ENCODE measurements at places on chromosomes 7 and 10.

DNA sequence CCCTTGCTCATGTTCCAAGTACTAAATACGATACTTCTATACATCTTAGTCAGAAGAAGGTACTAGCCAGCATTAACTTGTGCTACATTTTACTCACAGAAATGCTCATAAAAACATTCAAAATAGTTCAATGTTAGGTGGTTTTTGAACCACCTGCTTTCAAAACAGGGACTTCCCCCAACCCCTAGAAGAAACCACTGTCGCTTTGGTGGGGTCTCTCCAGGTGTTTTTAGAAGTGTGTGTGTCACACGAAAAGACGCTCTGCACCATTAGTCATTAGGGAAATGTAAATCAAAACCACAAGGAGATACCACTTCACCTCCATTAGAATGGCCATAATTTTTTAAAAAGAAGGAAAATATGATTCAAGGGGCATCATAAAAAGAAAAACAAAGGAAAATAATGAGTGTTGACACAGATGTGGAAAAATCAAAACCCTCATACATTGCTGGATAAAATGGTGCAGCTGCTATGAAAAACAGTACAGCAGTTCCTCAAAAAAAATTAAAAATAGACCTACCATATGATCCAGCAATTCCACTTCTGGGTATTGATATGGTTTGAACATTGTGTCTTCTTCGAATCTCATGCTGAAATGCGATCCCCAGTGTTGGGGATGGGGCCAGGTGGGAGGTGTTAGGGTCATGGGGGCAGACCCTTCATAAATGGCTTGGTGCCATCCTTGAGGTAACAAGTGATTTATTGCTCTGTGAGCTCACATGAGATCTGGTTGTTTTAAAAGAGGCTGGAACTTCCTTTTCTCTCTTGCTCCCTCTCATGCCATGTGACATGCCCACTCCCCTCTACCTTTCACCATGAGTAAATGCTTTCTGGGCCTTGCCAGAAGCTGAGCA lies 74.2 kb downstream of the MALSU1 start:
- peak; percentile 66 for DNase-seq

GRCh38 chr7:154837087-154837486 lies 165.8 kb downstream of the PAXIP1 start:
- no peak for DNase-seq

DNA sequence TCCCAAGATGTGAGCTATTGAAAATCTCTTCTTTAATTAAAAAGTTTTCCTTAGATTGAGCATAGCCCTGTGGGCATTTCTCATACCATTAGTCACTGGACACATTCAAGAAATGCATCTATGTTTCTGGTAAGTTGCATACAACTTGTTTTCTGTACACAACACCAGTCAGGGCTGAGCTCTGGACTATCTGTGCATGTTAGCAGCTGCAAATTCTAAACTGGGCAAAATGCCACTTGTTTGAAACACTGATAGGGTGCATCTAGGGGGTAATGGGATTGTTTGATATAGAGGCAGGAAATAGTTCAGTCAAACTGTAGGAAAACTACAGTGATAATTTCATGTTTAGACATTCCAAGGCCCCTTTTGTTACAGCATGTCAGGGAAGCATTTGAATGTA lies 145.6 kb upstream of the NPY start:
- no peak for DNase-seq

- peak; percentile 76 for DNase-seq
Observed at GRCh38 chr7:120554960-120555571, 282.1 kb downstream of the KCND2 start.

GRCh38 chr7:67105377-67105776 lies 108.7 kb downstream of the TYW1 start:
- peak; percentile 15 for DNase-seq

GRCh38 chr7:99258501-99258900 lies 14.1 kb upstream of the MYH16 start:
- DNase-seq = peak; percentile 23

GRCh38 chr7:138316421-138317043 lies 143.5 kb upstream of the TRIM24 start:
- DNase-seq = no peak

GRCh38 chr7:40680657-40681056 lies 545.9 kb downstream of the SUGCT start:
- peak; percentile 27 for DNase-seq

DNA sequence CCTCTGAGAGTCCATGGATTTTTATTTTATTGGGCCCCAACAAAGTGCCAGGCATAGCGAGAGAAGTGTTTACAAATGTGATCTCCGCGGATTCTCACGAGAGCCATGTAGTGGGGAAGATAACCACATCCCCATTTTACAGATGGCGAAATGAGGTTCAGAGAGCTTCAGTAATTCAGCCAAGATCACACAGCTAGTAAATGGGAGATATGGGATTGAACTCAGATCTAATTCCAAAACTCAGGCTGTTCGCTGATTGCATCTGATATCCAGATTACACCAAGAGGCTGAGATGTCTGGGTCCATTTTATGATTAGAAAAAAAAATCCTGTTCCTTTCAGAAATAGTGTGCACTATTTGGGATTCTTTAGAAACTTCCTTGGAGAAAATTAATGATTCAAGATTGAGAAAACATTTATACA lies 1.3 kb downstream of the FAS start:
- DNase-seq = no peak

- DNase-seq = no peak
Observed at GRCh38 chr10:117218654-117219053, 21.4 kb downstream of the KCNK18 start.

GRCh38 chr10:112585126-112585525 lies 138.1 kb downstream of the VTI1A start:
- DNase-seq = peak; percentile 42

GRCh38 chr10:63603709-63604445 lies 82.7 kb downstream of the REEP3 start:
- peak; percentile 65 for DNase-seq

DNA sequence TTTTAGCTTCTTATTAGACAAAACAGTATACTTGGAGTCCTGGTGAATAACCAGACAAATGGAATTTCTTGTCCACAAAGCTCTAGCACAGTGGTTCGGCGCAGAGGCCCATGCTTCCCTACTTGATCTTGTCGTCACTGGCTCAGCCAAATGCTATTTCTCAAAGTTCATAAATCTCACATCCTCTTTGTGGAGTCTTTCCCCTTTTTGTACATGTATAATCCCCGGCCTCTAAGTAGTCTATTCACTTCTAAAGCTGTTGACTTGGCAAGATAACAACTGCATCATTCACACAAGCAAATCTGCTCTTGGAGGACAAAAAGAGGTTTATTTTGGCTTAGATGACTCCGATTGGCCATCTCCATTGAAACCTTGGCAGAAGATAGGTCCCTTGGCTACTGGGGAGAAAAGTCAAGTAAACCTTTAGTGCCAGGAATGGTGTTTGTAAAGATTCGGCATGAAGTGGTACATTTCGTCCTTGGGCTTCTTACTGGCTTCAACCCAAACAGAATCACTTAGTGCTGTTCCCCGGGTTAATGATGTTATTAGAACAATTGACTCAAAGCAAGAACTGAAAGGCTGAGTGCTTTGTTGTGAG lies 5.1 kb upstream of the AKR1E2 start:
- DNase-seq = no peak

GRCh38 chr7:81811956-81812865 lies 42.4 kb upstream of the HGF start:
- no peak for DNase-seq

GRCh38 chr7:105677410-105677730 lies 96.1 kb upstream of the EFCAB10 start:
- no peak for DNase-seq

DNA sequence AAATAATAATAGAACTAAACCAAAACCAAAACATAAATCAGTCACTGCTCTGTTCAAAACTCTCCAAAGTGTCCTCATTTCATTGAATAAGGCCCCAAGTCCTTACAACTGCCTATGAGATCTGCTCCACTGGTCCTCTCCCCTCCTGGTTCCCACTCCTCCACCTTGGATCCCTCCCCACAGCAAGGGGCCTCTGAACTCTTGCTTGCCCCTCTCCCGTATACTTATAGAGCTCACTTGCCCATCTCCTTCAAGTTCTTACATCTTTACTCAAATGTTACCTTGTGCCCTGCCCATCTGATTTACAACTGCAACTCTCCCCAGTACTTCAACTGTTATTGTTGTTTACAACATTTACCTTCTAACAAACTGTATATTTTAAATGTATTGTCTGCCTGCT lies 819 bp downstream of the POLD2 start:
- no peak for DNase-seq

GRCh38 chr10:20871970-20872369 lies 25.1 kb downstream of the NEBL start:
- DNase-seq = no peak

GRCh38 chr10:62443866-62444265 lies 69.7 kb downstream of the ZNF365 start:
- DNase-seq = peak; percentile 21

- DNase-seq = no peak
Observed at GRCh38 chr10:78533098-78533497, 499.4 kb downstream of the RPS24 start.

GRCh38 chr10:72418679-72419078 lies 64.0 kb upstream of the DNAJB12 start:
- DNase-seq = no peak

DNA sequence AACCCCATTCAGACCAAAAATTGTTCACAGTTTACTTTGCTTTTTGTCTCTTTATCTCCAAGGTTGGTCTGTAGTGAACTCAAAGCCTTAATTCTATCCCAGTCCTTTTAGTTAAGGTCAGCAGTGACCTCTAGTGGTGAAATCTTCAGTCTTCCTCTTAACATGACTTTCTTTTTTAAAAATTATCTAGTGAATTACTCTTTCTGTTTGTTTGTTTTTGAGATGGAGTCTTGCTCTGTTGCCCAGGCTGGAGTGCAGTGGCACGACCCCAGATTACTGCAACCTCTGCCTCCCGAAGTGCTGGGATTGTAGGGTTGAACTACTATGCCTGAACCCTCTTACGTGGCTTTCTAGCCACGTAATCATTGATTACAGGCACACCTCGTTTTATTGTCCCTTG lies 25.0 kb downstream of the ZNF487 start:
- DNase-seq = peak; percentile 88

- DNase-seq = peak; percentile 34
Observed at GRCh38 chr10:15735763-15736162, 16.0 kb upstream of the ITGA8 start.

DNA sequence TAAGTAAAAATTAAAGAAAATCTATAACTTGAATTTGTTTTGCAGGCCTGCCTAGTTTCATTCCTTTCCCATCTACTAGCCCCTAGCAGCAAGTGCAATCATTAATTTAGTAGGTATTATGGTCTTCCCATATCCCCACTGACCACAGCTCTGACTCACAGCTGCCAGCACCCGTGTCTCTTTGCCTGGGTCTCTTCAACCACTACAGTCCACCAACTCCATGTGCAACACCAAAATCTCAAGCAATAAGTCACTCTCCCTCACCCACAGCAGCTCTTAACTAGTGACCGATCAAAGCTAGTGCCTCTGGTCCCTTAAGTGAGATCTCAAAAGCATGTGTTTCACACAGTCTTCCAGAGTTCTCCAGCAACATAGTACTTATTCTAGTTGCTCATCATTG lies 26.0 kb upstream of the THSD7A start:
- no peak for DNase-seq

DNA sequence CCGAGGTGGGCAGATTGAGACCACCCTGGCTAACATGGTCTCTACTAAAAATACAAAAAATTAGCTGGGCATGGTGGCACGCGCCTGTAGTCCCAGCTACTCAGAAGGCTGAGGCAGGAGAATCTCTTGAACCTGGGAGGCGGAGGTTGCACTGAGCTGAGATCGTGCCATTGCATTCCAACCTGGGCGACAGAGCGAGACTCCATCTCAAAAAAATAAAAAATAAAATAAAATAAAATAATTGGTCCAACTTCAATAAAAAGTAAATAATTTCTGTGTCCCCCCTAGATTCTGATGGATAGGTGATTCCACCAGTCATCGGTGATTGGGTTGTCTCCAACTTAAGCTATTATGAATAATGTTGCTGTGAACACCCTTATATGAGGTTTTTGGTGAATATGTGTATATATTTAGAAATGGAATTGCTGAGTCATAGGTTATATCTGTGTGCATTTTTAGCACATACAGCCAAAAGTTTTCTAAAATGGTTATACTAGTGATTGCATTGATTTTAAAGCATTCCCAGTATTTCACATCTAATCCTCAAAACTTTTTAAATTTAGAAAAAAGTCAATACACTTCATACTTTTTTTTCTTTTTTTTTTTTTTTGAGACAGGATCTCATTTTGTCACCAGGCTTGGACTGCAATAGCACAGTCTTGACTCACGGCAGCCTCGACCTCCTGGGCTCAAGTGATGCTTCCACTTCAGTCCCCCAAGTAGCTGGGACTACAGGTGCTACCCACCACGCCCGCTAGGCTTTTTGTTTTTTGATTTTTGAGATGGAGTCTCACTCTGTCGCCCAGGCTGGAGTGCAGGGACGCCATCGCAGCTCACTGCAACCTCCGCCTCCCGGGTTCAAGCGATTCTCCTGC lies 13.7 kb upstream of the SRPK2 start:
- DNase-seq = peak; percentile 35

DNA sequence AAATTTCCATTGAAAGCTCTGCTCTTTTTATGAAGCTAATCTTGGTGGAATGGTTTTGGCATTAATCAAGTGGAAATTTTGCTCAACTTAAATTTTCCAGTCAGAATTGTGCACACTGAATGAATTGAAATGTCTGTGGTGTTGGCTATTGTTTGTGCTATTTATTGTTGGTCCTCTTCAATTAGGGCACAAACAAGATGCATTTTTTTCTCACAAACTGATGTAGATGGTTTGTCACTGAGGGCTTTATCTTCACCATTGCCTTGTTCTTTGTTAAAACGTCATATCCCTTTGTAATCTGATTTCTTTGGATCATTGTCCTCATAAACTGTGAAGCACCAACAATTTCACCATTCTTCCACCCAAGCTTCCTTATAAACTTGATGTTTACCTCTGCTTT lies 152.1 kb upstream of the RHOBTB1 start:
- DNase-seq = no peak

DNA sequence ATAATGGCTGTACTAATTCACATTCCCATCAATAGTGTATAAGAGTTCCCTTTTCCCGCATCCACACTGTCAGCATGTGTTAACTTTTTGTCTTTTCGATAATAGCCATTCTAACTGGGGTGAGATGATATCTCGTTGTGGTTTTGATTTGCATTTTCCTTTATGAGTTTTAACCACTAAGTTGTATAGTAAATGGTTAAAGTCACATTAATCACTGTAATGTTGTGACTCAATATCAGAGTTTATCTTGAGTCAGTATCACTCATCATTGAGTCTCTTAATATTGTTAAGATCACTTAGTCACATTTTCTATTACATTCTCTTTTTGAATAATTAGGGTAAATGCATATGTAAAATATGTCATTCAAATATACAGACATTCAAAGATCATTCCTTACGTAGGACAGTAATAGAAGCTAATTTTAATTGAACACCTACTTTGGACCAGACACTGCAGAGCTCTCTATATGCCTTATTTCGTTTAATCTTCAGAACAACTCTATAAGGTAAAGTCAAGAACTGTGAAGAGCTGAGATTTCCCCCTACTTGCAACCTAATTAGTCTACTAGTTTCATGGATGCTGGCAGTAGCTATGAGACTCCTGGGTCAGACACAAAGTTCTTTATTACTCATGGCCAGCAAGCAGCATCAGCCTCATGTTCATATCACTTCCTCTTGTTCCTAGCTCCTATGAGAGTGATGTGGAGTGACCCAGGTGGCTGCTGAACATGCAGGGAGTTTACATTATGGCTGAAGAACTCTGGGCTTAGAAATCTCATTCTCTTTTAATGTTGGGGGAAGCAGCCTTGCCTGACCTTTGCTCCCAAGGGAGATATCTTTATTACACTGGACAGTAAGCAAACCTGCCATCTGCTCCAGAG lies 30.5 kb downstream of the CREB5 start:
- DNase-seq = peak; percentile 60
